Activated T-helper 1 cell treated with anti-CD3 and anti-CD28 coated beads, Interleukin-2, amount 50 U/mL, for 16 hours (primary cell): ENCODE measurements at places on chromosomes 3 and 15.

DNA sequence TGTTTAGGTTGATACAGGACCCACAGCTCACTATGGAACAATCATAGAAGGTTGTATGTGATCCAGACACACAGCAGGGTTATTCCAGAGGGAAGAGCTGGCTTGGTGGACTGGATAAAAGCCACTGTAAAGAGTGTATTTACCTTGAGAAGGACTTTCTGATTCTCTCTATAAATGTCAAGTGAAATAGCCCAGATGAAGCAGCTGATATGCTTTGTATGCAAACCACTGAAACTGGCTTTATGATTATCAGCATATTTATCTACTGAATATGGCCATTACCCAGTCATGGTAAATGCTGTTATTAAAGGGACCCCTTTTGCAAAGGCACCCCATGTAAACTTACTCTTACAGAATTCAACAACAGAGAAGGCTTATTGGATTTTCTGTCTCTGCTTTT is 28.1 kb downstream of the C3orf80 start:
- no peak for DNase-seq

DNA sequence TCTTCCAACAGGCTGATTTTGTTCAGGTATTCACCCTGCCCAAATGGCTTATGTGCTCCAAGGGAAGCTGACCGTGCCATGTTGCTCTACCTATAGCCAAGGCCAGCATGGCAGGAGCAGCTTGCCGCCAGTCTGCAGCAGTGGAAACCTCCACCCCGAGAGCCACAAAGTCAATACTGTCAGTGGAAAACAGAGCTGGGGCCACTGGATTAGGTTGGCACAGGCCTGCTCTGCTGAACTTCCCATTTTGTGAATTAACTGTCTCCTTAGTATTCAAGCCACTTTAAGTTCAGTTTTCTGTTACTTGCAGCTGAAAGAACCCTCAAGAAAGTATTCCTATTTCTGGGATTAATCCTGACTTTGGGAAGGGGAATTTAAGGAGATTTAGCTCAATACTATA is 63.8 kb upstream of the XCR1 start:
- no peak for DNase-seq

DNA sequence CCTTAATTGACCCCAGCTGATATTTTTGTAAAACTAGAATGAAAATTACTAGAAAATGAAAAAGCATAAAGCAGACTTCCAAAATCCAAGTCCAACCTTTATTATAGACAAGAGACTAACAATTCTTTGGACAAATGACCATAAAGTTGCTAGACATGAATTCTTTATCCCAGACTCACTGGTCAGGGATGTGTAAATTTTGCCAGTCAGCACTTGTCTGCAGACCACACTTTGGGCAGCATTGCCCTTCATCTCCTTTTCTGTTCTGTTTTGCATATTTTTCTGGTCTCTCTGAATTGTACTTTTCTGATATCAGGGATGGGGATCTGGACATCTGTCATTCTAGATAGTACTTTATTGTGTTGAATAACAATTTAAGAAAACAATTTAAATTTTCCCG is 10.1 kb upstream of the RBMS3 start:
- no peak for DNase-seq

- no peak for DNase-seq
Observed at GRCh38 chr3:23152989-23153388, 50.1 kb upstream of the UBE2E2 start.

- DNase-seq = no peak
Observed at GRCh38 chr3:8599146-8599545, 45.5 kb downstream of the SSUH2 start.

DNA sequence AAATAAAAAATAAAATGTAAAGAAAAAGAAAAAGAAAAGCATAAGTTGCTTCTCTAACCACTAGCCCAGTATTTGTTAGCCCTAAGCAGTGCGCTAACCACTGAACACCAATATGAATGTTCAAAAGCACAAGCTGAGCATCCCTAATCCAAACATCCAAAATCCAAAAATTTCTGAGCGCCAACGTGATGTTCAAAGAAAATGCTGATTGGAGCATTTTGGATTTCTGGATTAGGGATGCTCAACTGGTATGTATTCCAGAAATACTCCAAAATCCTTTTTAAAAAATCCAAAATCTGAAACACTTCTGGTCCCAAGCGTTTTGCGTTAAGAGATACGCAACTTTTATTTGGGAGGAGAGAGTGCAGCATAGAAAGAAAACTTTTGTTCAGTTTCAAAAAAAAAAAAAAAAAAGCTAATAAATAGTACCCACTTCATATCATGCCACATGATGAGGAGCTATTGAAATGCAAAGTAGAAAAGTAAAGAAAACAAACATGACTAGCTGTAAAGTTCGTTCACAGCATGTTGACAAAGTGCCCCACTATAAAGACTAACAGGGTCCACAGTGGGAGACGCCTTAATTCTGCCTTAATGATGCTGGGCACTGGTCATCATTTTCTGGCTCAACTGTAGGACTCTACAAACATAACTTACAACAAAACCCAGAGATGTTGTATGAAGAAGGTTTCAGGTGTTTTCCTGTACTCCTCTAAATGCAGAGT is 32.4 kb downstream of the EDC3 start:
- no peak for DNase-seq

GRCh38 chr3:187982142-187982541 is 171.8 kb upstream of the LPP start:
- no peak for DNase-seq

- no peak for DNase-seq
Observed at GRCh38 chr15:64810497-64811326, 14.7 kb downstream of the PIF1 start.

- no peak for DNase-seq
Observed at GRCh38 chr15:82196353-82196752, 66.2 kb downstream of the EFL1 start.

DNA sequence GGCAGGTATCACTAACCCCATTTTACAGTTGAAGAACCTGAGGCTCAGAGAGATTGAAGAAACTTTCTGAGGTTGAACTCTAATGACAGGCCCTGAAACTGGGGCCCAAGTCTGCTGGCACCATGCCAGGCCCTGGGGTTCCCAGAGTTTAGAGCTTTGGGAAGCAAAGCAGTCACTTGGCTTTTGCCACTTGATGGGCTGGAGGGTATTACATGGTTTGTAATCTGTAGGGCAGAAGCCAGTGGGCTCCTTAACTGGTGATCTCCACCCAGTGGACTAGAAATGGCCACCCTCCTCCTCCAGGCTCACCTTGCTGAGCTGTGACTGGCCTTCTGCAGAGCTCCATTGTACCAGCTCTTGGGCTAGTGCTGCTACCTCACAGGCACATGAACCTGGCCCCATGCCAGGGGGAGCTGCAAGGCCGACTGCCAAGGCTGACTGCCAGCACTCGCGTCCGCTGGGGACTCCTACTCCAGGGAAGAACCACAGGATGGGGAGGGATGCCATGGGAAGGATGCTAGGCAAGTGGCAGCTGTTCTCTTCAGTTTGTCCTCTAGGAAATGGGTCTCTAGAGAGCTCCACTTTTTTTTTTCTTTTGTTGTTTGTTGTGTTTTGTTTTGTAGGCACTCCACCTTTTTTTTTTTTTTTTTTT is 104.8 kb downstream of the ETFA start:
- no peak for DNase-seq

- no peak for DNase-seq
Observed at GRCh38 chr3:126100269-126100633, 16.3 kb upstream of the SLC41A3 start.

DNA sequence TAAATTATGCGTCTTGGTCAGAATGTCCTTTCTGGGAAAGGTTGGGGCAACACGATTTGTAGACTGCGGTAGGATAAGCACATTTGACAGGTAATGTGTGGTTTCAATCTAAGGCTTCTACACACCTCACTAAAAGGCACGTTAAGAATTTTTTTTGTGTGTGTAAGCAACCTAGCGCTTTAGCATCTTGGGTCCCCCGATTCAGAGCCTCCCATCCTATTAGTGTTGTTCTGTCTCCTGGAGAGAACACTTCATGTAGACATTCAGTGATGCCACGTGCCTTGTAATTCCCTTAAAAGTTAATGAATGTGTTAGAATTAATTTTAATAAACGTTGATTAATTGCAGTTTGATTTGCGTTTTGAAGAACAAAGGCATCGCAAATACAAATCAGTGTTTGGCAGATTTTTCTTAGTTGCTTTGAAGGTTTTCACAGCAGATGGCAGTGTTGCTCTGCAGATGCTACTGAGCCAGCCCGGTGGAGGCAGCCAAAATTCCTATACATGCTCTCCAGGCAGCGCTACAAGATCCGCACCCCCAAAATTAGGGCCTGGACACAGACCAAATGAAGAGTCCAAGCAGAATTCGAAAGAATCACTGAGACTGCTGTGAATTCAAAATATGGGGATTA is 63.5 kb downstream of the OTOL1 start:
- no peak for DNase-seq

GRCh38 chr15:74245342-74245931 is 9.3 kb downstream of the CCDC33 start:
- no peak for DNase-seq

DNA sequence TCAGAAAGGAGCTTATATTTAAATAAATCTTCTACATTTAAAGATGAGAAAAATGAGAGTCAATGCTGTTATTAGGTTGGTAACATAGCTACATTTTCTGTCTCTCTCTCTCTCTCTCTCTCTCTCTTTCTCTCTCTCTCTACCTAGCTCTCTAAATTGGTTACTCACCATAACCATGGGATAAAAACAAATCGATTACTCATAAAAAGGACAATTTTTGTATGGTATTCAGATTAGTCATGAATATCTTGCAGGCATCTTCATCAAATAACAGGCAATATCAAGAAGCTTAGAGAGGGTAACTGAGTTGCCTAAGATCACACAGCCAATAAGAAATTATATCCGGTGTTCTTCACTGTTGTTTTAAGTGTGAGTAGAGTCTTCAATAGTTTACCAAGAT is 81.8 kb upstream of the ALCAM start:
- no peak for DNase-seq

DNA sequence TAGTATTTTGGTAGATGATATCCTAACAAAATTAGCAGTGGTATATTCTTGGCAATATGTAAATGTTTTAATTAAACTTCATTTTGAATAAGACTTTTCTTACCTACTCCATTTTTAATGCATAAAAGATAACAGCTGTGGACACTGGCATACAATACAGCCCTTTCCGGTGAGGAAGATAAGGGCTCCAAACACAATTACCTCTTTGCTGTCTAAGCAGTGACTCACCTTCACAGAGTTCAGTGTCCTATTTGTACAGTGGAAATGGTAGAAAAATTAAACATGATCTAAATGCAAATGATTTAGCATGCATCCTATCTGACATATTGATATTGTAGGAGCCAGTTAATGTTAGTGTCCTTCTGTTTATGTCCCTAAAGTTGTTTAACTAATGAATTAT is 969.4 kb downstream of the PLOD2 start:
- DNase-seq = no peak

DNA sequence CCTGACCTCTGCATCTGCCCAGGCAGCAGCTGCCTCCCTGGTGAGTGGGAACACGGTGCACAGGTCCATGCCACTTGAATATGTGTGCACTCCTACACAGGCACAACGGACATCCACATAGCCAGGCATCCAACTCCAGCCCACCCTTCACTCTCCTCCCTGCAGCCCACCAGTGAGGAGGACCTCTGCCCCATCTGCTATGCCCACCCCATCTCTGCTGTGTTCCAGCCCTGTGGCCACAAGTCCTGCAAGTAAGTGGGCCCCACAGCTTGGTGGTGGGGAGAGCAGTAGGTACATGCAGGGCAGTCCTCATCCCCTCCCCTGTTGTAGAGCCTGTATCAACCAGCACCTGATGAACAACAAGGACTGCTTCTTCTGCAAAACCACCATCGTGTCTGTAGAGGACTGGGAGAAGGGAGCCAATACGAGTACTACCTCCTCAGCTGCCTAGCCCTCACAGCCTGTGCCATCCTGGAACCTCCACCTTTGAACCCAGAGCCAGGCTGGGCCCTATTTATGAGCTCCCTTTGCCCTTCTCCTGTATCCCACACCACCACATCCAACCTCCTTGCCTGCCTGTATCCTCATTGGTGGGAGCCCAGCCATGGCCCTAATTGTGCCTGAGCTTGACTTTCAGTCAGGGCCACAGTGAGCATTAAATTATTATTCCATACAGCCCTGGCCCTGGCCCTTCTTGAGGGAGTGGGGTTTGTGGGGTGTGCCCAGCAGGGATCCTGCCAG is 1.5 kb upstream of the AMIGO3 start:
- no peak for DNase-seq

DNA sequence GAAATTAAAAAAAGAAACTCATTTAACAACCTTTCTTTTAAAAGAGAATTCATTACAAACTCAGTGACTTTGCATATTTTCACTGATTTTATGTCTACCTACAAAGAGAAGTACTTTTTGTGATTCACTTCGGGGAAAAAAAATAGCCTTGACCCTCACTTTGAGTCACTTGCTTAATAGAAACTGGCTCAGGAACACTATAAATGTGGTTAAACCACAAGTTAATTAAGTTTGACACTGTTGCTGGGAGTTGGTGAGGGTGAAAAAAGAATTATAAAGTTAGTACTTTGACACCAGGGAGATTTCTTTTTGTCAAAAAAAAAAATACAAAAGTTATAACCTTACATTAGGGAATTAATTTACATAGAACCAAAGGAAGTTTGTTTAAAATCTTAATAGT is 810.9 kb downstream of the NR2F2 start:
- DNase-seq = no peak

GRCh38 chr3:189517981-189518380 is 113.2 kb upstream of the TP63 start:
- no peak for DNase-seq

GRCh38 chr15:85474700-85475316 is 94.4 kb downstream of the AKAP13 start:
- DNase-seq = no peak

DNA sequence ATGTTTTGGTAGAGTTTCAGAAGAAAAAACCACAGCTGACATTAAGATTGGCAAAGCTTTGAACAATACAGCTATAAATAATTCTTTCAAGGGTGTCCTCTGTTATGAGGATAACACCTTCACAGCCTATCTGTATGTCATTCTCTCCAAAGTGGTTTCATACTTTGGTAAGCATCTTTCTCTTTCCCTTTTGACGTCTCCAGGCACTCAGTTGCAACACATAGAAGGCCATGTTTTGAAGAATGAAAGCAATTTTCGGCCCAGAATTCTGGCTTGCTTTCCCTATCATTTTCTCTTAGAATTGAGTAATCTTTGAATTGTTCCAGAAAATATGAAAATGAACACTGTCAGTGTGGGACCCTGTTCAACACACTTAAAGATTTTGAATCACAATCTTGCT is 200.0 kb upstream of the CBLB start:
- DNase-seq = no peak

GRCh38 chr15:63334821-63335220 is 46.8 kb downstream of the CA12 start:
- no peak for DNase-seq
